ENCODE measurements at places on chromosomes 7 and 10. TPM values are rescaled to one million over a fixed set of nuclear protein-coding genes. Genes with fewer than 3 reads are reported as not detected.

The GNAT3 gene
- total RNA-seq, result not detected

The FAM180A gene
- total RNA-seq, result not detected

The EVX1 gene
- total RNA-seq, result not detected

The HOXA5 gene
- total RNA-seq, result 0.98 TPM

The CPVL gene
- 30.2 TPM for total RNA-seq

The SPDYE16 gene
- total RNA-seq, result not detected

The NANOS1 gene
- total RNA-seq, result 1.3 TPM

The SEMA3E gene
- 3.6 TPM for total RNA-seq

The STK32C gene
- 23.0 TPM for total RNA-seq

The MCM10 gene
- total RNA-seq, result 33.6 TPM

The CD36 gene
- total RNA-seq, result 0.05 TPM

The CTAGE6 gene
- not detected for total RNA-seq

The DNA2 gene
- 22.7 TPM for total RNA-seq

The VPS37D gene
- 6.6 TPM for total RNA-seq

The ANKRD30A gene
- not detected for total RNA-seq

The RSU1 gene
- total RNA-seq, result 75.5 TPM

The VGF gene
- total RNA-seq, result 1.0 TPM

The SAP25 gene
- 0.19 TPM for total RNA-seq

The HMX2 gene
- not detected for total RNA-seq

The CYP2C18 gene
- total RNA-seq, result not detected

The MACROH2A2 gene
- 15.0 TPM for total RNA-seq

The SPDYE5 gene
- total RNA-seq, result not detected

The ADRA2A gene
- not detected for total RNA-seq

The SGCE gene
- total RNA-seq, result 24.0 TPM

The SLC29A4 gene
- 20.9 TPM for total RNA-seq

The CHRM2 gene
- not detected for total RNA-seq

The RBP3 gene
- total RNA-seq, result not detected

The ADCYAP1R1 gene
- total RNA-seq, result 0.16 TPM

The GDF2 gene
- total RNA-seq, result not detected

The TCTN3 gene
- 41.8 TPM for total RNA-seq

The RUFY2 gene
- 31.8 TPM for total RNA-seq

The TNS3 gene
- 95.2 TPM for total RNA-seq

The PIP gene
- total RNA-seq, result not detected

The ATRNL1 gene
- total RNA-seq, result 11.4 TPM

The CPN1 gene
- total RNA-seq, result not detected

The IDI2 gene
- not detected for total RNA-seq

The DGKI gene
- 0.29 TPM for total RNA-seq

The WNT8B gene
- total RNA-seq, result not detected

The CTAGE4 gene
- total RNA-seq, result not detected

The PVRIG gene
- not detected for total RNA-seq

The ADCY1 gene
- total RNA-seq, result 4.4 TPM

The EIF4EBP2 gene
- 30.2 TPM for total RNA-seq

The GBX1 gene
- 0.41 TPM for total RNA-seq

The TFPI2 gene
- 6.5 TPM for total RNA-seq

The CPXM2 gene
- not detected for total RNA-seq

The GPR15LG gene
- not detected for total RNA-seq

The TMEM184A gene
- total RNA-seq, result 3.6 TPM

The TAS2R41 gene
- total RNA-seq, result not detected

Data from A172 (cell line).